ENCODE measurements at places on chromosomes 6 and 20.
A peak's percentile ranks its signal among the peaks of the same experiment; 100 is the strongest.

DNA sequence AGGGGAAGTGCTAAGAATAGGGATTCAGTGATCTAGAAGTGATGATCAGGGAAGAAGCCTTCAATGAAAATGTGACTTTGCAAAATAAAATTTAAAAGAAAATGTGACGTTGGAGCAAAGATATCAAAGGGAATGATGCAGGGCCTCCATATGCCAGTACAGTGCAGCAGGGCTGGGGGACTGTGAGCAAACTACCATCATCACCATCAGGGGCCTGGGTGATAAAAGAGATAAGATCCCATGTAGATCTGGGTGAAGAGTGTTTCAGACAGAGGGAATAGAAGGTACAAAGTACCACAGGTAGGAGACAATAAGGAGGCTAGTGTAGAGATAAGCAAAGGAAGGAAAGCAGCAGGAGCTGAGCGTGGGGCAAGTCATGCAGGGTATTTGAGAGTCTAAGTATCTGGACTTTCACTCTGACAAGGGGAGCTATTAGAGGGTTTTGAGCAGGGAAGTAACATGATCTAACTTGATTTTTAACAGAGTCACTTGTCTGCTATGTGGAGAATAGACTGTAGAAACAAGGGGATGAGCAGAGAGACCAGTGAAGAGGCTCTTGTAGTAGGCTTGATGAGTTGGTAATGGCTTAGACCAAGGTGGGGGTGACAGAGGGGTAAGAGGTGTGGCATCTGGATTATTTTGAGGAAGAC, 295.6 kb downstream of the ZFAND3 start:
- no peak for DNase-seq

DNA sequence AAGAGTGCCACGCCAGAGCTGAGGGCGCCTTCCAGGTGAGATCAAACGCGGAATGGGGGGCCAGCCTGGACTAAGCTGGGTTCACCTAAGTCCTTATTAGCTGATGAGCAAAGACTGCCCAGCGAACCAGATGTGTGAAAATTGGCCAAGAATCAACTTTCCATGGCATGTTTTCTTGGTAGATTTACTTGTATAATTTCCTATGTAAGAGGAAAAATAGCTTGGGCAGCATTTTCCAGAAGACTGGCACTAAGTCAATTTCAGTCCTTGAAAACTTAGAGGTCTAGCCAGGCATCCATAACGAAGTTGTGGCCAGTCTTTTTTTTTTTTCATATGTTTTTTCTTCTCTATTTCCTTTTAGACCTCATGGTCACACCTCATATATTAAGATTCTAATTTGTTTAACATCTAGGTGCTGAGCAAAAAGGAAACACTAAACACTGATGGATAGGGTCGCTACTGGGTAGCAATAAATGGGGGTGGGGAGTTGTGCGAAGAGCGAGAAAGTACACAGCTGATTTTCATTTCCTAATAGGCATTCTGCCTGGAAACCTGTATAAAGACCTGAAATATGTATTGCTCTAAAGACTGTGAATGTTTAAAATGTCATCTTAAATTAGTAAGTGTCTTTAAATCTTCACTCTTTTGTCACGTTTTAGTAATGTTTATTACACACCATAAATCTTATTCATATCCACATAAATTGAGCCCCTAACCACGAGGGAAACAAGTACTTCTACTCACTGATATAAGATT, 188.8 kb downstream of the CD83 start:
- no peak for DNase-seq

DNA sequence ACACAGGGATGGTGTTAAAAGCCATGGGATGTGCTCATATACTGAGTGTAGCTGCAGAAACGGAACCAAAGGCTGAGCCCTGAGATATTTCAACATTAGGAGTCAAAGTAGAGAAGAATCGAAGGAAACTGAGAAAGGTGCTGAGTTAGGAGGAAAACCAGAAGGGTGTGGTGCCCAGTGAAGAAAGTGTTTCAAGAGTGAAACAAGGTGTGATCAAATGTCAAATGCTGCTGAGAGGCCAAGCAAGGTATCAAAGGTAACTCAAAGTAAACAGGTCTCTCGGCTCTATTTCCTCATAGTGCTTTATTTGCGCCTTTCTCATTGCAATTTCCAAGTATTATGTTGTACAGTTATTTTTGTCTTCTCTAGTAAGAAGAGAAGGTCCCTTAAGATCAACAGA, 94.1 kb downstream of the PRDM1 start:
- DNase-seq, result no peak

GRCh38 chr6:121780325-121781321, 345.2 kb downstream of the GJA1 start:
- DNase-seq, result no peak

DNA sequence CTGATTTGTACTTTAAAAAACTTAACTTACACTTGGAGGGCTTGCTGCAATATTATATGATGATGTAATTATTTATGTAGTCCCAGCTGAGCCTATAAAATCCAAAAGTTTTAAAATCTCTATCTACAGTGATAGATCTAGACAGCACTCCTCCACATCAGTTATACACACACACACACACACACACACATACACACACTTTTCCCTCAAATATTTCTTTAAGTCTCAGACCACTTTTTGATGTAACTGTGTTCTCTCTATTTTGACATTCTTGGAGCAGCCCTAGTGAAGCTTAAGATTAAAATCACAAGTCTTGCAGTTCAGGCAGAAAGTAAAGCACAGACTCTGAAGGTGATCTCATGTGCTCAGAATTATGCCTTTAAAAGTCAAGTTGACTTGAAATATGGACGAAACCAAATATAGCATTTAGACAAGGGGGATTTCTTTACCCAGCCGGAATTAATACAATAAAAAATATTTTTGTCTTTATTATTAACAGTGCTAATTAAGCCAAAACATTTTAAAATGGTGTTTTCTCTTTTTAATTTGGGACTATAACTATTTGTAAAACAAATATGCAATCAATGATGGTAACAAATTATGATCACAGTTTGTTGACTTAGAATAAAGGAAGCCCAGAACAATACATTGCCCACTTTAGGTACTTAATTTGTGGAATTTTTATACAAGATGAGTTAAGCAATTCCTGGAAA, 63.5 kb upstream of the TMEM30A start:
- DNase-seq, result no peak

DNA sequence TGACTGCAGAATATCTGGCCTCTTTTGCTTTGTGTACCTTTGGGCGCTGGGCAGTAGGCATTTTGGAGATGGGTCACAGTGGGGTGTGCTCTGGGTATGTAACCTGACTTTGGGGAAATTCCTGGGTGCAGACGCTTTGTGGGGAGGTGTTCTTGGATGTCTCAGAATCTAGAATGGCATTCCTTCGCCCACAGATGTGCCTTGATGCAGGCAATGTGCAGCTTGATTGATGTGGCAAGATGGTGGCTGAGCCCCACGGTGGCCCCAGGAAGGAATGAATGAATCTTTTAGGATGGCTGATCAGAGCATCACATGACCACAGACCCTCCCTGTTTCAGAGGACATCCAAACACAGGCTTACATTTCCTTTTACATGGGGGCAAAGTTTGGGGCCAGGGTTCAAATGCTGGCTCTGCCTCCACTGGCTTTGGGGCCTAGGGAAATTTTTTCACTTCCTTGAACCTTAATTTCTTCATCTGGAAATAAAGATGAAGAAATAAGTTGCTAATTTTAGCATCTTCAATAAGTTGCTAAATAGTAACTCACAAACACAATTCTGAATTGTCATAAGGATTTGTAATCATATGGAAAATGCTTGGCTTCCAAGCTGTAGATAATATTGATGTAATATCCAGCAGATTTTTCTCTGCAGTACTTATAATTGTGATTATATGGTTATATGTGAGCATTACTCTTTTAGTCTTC, 5.6 kb downstream of the PPP1R16B start:
- DNase-seq, result peak; percentile 9

GRCh38 chr6:113995634-113996033, 24.7 kb upstream of the HDAC2 start:
- no peak for DNase-seq

GRCh38 chr6:69881322-69882151, 15.2 kb downstream of the COL19A1 start:
- DNase-seq, result no peak

- no peak for DNase-seq
Observed at GRCh38 chr6:37988696-37989095, 169.2 kb downstream of the ZFAND3 start.

DNA sequence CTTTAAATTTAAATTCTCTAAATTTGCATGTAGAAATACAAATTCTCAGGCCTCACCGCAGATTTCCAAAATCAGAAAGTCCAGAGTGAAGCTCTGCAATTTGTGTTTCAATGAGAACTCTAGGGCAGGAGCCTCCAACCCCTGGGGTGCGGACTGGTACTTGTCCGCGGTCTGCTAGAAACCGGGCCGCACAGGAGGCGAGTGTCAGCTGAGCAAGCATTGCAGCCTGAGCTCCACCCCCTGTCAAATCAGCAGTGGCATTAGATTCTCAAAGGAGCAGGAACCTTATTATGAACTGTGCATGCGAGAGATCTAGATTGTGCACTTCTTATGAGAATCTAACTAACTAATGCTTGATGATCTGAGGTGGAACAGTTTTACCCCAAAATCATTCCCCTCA, 203.0 kb upstream of the PCSK2 start:
- no peak for DNase-seq

DNA sequence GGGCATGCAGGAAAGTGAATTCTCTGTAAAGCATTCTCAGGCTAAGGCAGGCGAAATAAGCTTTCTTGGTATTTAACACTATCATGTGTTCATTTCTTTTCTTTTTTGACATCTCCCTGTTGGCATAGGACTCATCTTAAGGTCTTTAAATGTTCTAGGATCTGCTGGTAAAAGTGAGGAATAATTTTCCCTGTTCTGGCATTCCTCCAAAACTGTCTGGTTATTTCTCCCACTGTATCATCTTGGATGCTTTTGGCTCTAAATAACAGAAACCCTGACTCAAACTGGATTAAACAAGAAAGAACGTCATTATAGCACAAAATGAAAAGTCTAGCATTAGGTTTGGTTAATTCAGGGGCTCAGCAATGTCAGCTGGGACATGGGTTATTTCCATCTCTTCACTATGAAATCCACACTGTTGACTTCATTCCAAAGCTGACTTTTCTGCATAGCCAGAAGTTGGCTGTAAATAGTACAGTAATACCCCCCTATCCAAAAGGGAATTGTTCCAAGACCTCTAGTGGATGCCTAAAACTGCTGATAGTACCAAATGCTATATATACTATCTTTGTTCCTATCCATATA, 37.9 kb upstream of the SNAP25 start:
- DNase-seq, result no peak
